ENCODE measurements at places on chromosomes 4 and X.

DNA sequence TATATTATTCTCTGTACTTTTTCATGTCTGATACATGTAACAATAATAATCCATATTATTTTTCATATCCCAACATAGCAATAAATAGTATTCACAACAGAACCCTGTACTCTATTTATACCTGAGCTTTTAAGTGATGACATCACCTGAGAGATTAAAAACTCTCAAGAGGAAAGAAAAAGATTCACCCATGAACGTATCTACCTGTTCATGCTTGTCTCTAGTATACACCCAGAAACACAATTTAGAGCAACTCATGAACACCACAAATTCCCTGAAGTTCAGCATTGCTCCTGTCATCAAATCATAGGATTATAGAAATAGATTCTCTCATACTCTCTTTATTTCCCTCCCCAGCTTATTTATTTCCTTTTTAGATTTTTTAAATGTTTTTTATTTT is 185.9 kb downstream of the GABRB1 start:
- no peak for DNase-seq

- DNase-seq, result no peak
Measured at GRCh38 chrX:150036181-150036580, 97.9 kb upstream of the EOLA2 start.

- no peak for DNase-seq
Measured at GRCh38 chrX:19924285-19924684, 36.9 kb upstream of the SH3KBP1 start.

GRCh38 chr4:36322921-36323354 is 41.5 kb downstream of the DTHD1 start:
- no peak for DNase-seq

DNA sequence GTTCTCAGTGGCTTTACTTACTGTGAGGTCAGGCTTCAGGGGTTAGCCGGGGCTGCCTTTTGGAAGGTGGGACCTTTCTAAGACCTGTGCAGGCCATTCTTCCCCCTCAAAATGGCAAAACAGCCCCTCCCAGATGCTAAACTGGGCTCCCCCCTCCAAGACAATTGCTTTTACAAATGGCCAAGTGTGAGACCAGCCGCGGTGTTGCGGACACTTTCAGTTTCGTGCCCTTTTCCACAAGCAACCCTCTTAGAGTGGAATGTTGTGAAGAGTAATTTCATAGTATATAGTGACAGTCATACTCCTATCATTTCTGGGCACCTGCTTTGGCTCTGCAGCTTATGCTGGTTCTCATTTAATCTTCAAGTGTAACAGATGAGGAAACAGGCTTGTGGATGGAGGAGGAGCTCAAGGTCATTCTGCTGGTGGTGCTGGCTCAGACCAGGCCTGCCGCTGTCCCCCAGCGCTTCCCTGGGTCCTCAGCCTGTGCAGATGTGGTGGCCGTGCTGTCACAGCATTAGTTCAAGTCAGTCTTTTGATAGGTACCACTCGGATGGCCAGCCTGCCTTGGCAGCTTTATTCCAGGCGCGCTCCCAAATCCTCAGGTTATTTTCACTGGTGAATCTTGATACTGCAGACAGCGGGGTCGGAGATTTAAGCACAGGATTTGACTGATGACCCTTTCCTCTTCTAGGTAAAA is 55.0 kb upstream of the TADA2B start:
- DNase-seq, result no peak

GRCh38 chrX:46125111-46125510 is 420.1 kb downstream of the ZNF674 start:
- no peak for DNase-seq

DNA sequence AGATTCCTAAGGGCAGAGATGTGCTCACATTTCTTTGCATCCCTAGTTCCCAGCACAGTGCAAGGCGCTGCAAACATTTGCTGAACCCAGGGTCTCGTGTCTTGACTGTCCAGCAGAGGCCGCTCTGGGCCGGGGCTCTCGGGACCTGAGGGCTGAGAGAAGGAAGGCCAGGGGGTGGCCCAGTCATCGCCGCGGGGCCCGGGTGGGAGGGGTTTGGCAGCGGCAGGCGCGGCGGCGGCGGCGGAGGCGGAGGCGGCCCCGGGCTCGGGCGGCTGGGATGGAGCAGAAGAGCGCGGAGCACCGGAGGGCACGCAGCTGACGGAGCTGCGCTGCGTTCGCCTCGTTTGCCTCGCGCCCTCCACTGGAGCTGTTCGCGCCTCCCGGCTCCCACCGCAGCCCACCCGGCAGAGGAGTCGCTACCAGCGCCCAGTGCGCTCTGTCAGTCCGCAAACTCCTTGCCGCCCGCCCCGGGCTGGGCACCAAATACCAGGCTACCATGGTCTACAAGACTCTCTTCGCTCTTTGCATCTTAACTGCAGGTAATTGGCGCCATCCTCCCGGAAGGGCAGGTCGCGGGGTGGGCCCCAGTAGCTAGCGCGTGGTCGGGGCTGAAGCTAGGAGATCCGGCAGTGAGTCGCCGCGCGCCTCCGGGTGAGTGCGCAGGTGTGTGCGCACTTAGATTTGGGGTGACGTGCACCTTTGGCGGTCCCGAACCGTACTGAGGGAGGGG is at the start of gene PARM1:
Gene PARM1 (plus strand): TSS at position 285 of the 730 bp plus-strand sequence. CDS start 212 bp downstream, at position 497.
- peak; percentile 83 for DNase-seq

DNA sequence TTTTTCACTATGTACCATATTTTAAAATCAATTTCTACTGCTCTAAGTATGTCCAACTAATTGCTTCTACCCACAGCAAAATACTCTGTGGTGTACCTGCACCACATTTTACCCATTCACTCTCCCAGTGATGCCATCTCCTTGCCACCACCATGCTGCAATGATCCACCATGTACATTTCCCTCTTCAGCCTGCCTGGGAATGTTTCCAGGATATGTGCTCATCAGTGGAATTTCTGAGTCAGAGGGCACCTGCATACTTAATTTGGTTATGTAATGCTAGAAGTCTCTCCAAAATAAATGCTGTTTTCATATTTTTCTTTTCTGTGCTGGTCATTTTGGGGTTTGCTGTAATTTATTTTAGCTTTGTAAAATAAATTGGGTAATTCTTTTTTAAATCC is 33.2 kb upstream of the OCIAD2 start:
- DNase-seq, result no peak

GRCh38 chrX:130111220-130112154 is 1.2 kb upstream of the ELF4 start:
- no peak for DNase-seq

DNA sequence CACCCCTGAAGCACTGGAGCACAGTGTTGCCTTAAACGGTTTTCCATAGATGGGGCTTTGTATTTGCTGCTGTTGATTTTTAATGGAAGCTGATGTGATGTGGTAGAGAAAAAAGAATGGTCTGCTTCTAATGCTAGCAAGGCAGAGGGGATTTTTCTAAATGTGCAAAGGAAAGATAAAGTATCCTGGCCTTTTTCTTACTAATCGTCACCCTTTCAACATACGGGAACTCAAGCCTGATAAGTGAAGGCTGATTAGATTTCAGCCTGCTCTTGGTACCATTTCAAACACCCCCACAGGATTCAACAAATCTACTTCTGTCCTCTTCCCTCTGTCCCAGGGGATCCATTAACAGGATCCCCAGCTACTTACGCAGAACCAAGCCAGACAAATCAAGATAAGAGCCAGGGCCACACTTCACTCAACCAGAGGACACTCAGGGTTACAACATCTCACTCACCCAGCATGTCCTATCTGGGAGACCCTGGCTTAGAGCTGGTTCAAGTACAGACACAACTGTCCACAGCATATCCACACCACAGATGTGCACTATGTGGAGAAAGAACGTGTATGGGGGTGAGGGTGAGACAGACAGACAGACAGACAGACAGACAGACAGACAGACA is 180.0 kb downstream of the SH3KBP1 start:
- peak; percentile 91 for DNase-seq

DNA sequence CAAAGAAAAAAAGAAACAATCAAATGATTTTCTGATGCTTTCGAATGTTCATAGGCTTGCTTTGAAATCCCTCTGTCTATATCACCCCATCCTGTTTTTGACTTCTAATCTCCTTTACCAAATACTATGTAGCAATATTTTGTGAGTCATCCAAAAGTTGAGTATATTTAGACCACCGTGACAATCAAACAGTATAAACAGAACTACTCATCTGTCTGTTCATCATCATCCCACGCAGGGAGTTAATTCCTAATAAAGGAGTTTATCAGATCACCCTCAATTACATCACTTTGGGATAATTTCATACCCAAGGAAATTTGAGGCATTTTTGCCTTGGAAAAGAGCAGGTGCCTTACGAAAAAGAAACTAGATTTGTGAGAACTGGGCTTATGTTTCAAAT is 212.9 kb downstream of the CBR4 start:
- no peak for DNase-seq

DNA sequence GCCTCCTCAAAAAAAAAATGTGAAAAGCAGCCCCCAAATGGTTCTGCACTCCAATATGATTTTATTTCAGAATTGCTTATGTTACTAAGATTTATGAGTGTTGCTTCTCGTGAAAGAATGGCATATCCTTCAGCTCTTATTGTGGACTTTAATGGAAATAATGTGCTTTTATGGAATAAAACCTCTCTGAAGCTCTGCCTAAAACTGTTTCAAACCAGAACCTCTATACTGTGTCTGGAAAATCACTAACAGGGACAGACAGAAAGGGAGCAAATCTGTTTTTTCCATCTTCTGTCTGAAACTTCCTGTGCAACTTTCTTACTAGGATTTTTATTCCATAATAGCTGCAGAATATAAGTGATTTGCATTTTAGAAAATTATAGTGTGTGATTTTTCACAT is 493.1 kb downstream of the ANKRD50 start:
- DNase-seq, result no peak

GRCh38 chrX:15468036-15468435 is 25.1 kb downstream of the PIR start:
- DNase-seq, result peak; percentile 69

DNA sequence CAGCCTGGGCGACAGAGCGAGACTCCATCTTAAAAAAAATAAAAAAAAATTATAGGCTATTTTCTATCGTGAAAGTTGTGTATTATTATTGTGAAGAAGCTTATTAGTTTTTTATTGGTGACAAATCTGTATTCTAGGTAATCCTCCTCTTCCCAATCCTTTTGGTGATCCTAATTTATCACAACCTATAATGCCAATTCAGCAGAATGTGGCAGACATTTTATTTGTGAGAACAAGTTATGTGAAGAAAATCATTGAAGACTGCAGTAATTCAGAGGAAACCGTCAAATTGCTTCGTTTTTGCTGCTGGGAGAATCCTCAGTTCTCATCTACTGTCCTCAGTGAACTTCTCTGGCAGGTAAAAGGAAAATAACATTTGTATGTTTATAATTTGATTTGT is 109.4 kb upstream of the DDX3X start:
- DNase-seq, result no peak

DNA sequence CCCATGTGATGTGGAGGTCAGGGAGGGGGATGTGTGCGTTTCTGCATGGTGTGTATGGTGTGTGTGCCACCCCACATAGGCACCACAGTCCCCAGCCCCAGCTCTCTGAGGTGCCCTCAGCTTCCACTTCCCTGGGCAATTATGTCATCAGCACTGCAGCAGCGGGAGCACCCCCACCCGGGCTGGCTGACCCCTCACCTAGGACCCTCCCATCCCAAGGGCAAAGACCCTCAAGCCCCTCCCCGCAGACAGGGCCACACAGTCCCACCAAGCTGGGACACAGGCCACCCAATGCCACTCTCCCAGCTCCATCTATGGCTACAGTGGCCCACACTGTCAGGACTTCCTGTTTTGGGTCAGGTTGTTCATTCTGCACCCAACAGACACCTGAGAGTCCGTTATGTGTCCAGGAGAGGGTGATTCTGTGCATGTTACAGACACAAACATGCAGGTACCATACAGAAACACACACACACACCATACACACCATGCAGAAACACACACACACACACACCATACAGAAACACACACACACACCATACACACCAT is 75.2 kb downstream of the JAKMIP1 start:
- no peak for DNase-seq

GRCh38 chr4:19807505-19807904 is 444.2 kb upstream of the SLIT2 start:
- DNase-seq, result no peak

DNA sequence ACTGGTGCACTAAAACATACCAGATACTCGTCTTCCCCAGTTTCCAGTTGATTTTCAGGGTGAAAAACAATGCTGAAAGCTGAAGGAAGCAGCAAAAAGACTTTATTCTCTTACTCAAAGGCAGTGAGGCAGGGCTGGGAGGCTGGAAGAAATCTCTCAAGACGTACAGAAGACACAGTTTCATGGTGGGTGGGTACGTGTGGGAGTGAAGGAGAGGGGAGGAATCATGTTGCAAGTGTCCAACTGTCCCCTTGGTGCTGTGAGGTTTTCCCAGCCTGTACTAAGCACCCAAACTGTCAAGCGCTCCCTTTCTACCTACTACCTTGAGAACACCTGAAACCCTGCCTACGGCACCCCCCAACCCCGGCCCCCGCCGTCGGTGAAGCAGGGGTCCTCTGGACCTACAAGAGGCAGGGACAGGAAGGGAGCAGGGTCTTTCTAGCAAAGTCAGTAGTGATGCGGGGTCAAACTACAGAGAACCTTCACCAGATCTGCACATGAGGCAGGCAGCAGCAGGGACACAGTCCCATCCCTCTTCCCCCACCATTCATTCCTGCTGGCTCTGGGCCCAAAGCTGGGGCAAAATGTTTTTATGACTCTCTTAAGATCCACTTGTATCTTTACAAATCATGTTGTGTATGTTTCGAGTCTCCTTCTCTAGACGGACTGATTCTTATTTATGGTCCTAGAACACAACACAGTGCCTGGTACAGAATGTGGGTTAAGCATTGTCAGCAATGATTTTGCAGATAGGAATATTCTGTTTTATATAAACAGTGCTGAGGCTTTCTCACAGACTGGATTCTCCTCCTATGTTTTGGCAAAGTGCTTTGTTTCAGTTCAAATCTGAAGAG is 2.4 kb upstream of the SETD7 start:
- DNase-seq, result no peak

DNA sequence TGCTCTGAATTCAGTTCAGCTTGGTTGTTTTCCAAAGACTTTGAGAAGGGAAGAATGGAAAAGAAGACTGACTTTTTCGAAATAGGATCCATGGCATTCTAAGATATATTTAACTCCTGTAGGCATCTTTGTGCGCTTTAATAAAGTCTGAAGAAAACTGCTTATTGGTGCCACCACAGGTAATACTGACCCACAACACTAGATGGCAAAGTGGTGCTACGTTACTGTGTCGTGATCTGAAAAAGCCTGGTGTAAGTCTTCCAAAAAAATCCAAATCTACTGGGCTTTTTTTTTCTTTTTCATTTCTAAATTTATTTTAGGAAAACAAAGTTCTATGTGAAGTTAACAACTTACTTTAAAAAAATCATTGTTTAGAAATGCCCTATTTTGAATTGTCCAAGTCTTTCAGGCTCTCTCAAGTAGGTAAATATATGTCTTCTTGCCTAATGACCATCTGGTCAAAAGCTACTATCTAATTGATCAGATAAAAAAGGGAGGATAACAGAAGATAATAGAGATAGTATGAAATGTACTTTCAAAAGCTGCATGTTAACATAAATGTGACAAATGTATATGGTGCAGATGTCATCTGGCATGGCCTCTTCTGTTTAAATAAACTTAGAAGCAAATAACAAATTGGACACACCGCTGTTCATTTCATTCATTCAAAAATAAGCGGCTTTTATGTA is 47.0 kb upstream of the MID1IP1 start:
- peak; percentile 69 for DNase-seq

- DNase-seq, result peak; percentile 95
Measured at GRCh38 chr4:41256740-41257256, at the start of gene UCHL1. UCHL1 (plus strand) TSS chr4:41256928; CDS start chr4:41256977, 49 bp downstream.

All from SK-N-DZ (cell line).